ENCODE measurements at places on chromosomes 1 and 21.

DNA sequence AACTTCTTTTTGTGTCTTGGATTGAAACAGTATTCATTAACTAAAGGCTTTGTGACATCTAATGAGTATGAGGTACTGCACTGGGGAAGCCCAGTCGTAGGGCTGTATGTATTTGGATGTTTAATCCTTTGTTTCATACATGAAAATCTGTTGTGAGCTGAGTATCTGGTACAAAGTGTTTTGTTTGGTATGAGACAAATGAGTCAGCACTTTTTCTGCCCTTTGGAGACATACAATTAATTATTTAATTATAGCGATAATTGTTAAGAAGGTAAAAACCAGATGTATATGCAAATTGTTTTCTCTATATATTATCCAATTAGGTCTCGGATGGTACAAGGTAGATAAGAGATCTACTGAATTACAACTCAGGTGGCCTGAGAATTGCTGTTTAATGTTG, 36.3 kb downstream of the MARK1 start:
- DNase-seq = no peak

DNA sequence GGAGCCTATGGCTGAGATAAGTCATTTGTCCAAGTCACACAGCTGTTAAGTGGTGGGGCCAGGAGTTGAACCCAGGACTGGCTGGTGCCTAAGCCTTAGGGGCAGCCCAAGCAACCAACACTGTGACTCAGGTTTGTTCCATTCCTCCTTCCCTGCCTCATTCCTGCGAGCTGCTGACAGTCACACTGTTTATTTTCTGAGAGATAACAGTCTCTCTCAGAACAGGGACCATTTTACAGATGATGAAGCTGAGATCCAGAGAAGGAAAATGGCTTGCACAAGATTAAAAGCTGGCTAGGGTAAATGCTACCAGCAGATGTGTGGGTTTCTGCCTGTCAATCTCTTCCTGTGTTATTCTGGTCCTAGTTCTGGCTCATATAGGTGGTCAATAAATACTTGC, 24.3 kb upstream of the TCEA3 start:
- DNase-seq = no peak

DNA sequence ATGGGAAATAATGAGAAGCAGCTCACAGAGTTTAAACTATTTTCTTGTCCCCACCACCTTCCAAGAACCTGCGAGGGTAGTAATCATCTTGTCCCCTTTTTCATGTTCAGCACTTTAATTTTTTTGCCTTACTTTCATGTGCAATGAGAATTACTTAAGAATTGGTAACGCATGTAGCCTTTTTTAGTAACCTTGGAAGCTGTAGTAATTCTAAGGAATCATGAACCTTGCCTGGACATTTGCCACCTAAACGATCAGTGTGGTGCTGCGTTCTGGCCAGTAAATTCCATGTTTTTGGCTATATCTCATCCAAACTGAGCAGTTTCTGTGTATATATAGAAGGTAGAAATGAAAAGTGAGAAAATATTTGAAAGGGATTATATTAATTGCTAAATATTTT, 3.9 kb upstream of the VAMP3 start:
- no peak for DNase-seq

DNA sequence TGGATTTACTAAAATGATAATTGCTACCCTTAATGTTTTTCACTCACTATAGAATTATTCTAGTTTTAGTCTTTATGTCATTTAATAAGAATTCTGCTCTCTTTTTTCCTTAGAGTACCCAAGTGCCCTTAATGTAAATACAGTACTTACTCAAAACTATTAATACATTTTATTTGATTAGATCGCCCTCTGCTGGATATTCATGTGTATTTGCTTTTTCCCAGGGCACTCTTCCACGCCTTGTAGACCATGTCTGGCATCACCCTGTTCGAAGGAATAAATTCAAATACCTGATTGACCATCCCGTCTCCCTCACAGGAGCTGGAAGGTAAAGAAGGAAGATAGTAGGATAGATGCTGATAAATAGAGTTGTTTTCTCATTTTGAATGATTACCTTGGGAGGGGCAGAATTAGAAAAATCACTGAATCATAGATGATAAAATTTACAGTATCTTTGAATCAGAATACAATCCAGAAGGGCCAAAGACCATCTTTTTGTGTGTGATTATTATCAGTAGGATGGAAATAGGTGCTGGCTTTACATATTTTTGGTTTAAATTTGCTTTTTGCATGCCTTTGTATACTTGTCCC, 4.1 kb downstream of the AXDND1 start:
- DNase-seq = no peak

GRCh38 chr1:209029737-209030136, 553.8 kb upstream of the CAMK1G start:
- no peak for DNase-seq

- no peak for DNase-seq
These were observed 315.7 kb downstream of the TPR start for GRCh38 chr1:186059311-186059710.

DNA sequence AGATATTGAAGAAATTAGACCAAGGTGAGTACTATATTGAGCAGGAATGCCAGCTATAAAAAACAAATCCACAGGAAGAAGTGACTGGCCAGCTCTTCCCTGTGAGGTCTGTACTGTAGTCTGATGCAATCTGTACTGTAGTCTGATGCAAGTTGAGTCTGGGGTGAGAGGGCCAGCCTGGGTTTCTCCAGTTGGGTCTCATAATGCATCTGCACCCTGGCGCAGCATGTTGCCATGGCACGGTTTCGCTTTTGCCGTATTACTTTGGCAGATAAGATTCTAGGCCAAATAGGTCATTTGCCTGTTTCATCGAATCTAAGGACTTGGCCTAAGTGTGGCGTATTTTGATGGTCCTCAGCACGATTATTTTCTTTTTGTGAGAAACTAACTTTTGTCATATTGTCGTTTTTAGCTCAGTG, 24.4 kb upstream of the PGD start:
- DNase-seq = no peak

DNA sequence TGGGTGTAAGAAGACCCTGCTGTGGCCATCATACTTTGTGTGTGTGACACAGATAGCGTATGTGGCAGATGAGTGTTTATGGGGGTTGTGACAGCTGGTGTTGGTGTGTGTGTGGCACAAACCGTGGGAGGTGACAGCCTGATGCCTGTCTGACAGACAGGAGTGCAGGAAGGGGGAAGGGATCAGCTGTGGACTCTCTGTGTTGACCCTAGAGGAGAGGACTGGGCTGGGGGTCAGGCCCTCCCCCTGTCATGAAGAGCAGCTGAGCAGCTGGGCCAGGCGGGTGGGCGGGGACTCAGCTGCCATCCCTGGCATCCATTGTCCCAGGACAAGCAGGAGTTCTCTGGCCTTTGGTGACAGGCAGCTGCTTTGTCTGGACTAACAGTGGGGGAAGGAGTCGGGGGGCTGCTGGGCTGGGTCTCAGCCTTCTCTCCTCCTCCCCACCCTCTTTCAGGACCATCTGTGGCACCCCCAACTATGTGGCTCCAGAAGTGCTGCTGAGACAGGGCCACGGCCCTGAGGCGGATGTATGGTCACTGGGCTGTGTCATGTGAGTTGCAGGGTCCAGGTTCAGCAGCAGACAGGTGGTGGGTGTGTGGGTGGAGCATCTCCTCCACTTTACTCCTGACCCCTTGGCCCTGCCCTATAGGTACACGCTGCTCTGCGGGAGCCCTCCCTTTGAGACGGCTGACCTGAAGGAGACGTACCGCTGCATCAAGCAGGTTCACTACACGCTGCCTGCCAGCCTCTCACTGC, 2.3 kb downstream of the PLK3 start:
- DNase-seq = no peak

DNA sequence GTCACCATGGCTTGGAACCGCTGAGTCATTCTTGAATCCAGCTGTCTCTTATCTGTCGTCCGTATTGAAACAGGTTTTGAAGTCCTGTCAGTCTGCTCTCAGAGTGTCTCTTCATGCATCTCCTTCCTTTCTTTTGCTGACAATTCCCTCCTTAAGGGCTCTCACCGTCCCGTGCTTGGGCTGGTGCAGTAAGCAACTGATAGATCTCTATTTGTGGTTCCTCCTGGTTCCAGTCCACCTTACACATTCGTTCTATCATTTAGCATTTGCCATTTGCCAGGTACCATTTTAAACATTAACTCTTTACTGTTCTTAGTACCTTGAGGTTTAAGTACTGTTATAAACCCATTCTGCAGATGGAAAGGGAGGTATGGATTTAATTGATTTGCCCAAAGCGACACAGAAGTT, 88.9 kb downstream of the DYRK1A start:
- no peak for DNase-seq

DNA sequence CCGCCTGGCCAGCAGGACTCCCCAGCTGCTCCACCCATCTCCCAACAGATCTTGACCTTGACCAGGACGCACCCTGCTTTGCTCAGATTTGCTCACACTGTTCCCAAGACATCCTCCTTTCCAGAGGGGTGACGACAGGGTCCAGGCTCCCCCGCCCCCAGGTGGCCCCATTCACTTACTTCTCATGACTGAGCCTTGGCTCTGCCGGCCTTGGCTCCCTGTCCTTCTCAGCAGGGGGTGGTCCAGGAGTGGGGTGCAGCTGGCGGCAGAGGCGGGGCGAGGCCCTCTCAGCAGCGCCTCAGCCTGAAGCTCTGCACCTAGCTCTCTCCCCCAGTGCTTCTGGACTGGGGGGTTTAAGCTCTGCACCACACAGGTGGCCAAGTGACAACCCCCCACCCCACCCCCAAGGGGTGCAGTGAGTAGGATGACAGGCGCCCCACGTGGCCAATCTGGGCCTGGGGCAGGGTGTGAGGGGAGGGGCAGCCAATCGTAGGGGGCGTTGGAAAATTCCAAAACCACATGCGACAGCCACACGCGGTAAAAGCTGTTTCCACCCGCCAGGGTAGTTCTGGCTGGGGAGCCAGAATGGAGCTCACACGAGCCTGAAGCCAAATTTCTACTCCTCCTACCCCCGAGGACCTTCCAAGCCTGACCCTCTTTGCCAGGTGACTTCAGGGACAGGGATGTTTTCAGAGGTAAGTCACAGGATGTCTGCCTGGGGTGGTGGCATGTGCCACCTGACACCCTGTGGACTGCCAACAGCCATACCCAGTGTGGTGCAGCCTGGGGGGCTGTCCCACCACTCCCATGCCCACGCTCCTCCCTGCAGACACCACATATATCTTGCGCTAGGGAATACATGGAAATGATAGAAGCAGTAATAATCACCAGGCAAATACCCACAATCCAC, 5.6 kb downstream of the RORC start:
- DNase-seq = no peak

- DNase-seq = no peak
These were observed 613.3 kb downstream of the PLPP3 start for GRCh38 chr1:55965981-55966461.

- no peak for DNase-seq
These were observed 3.6 kb downstream of the SKI start for GRCh38 chr1:2231532-2232254.

DNA sequence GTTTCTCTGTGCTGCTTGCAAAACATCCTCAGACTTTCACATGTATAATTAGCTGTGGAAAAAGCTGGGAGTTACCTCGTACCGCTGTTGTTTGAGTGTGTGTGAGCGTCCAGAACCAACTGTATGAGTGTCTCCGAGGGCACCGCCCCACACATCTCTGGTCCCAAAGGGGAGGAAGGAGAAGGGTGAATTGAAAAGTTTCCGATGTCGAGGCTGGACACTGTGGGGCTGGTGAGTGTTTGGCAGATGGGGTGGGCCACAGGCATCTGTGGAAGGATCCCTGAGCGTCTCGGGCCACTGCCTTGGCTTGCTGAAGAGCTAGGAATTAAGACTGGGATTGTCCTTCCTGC, 1.2 kb downstream of the ATP2B4 start:
- no peak for DNase-seq

- no peak for DNase-seq
These were observed 124.5 kb downstream of the DNM3 start for GRCh38 chr1:171965777-171966176.

DNA sequence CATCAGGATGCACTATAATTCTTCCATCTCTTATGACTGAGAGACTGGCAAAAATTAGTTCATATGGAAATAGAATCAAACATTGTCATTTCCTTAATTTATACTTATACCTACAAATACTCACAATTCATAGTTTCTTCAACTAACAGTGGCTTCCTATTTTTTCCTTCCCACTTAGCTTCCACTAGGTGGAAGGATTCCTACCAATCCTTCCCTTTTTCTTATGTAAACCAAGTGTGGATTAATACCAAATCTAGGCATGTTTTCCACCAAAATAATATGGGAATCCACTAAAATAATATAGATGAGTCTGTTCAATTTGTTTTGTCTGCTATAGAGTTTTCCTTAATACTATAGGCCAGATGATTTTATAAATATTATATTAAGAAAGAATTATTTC, 1537.1 kb downstream of the PLA2G4A start:
- no peak for DNase-seq

DNA sequence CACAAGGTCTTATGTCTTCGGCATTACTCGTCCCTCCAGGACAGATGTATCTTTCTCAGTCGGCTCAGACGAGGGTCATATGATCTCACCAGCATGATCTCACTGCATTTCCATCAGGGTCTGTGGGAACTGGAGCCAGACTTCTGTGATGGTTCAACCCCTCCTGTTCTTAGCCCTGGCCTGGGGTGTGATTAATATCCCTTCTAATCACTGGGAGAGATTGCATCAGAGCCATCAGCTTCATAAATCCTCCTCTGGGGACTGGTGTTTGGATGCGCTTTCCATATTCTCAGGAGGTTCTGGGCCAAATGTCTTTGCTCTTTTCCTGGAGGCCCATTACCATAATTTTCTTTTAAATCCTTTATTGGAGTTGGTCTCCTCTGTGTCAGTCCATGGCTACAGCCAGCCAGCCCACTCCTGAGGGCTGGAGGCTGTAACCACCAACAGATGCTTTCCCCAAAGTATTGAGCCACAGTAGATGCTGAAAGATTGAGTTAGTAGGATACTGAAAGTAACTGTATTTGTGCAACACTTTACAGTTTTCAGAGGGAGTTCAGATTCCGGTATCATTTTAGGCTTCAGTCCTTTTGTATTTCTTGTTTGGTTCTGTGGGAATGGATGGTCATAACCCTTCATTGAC, 20.0 kb downstream of the CACNA1E start:
- no peak for DNase-seq

DNA sequence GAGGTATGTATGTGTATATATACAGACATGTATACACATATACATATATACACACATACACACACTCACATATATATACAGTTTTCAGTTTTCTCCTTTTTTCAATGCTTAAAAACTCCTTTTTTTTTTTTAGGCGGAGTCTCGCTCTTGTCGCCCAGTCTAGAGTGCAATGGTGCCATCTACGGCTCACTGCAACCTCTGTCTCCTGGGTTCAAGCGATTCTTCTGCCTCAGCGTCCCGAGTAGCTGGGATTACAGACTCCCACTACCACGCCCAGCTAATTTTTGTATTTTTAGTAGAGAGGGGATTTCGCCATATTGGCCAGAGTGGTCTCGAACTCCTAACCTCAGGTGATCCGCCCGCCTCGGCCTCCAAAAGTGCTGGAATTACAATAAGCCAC, 27.0 kb downstream of the STYXL2 start:
- DNase-seq = no peak

DNA sequence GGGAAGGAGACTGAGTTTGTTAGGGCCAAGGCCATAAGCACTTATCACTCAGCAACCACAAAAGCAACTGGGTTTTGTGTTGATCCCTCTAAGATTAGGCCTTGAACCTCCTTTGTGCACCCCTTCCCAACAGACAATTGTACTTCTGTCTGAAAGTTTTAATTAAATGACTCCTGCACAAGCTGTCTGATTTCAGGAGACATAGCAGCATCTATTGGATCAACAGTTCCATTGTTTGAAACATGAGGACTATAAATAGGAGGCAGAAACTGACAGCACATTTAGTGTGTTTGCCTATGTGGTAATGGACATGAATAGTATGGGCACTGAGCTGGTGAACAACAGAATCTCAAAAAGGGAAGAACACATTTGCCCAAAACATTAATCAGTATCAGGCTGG, 167.3 kb upstream of the KCNJ6 start:
- no peak for DNase-seq

All from cortex of kidney (tissue), 1 donor.